ENCODE measurements at places on chromosomes 2 and 18.

DNA sequence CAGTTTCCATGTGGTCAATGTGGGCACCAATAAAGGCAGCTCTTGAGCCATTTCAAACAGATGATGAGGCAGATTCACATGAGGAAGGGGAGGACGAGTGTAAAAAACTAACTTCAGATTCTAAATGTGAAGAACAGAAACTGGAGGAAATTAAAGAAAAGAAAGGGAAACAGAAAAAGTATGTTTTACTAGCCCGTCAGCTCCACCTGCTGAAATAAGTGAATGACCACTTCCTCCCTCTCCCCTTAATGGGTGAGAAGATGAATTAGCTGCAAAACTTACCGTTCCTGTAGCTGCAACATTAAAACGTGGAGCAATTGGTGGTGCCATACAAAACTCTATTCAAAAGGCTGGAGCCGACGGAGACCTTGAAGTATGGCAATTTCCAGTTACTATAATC is 203.5 kb downstream of the UXS1 start:
- no peak for DNase-seq

GRCh38 chr2:67649331-67650261 is 252.5 kb downstream of the ETAA1 start:
- no peak for DNase-seq

- DNase-seq = peak; percentile 29
These were observed 4.3 kb downstream of the REL start for GRCh38 chr2:60885683-60886082.

GRCh38 chr18:57223144-57223870 is 76.4 kb downstream of the BOD1L2 start:
- DNase-seq = no peak

DNA sequence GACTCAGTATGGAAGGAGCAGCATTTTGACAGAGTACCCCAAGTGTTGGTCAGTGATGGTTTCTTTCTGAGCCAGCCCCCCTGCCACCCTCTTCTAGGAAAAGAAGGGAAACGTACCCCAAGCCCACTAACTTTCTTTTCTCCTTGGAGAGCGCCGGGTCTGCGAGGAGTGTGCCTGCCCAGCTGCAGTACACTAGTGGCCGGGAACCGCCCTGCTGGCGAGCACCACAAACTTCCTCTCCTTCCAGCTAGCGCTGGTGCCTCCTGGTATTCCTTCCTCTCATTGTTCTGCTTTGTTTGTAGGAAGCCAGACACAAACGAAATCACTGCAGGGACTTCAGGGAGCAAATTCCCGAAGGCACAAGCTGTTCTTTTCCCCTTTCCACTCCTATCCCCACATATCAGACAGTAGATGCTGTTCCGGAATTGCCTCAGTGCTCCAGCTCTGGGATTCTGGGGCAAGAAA is 1.8 kb downstream of the CCDC85A start:
- DNase-seq = no peak

GRCh38 chr2:68110102-68110501 is 47.3 kb upstream of the C1D start:
- no peak for DNase-seq

GRCh38 chr2:216757532-216757931 is 62.2 kb upstream of the IGFBP5 start:
- DNase-seq = no peak

DNA sequence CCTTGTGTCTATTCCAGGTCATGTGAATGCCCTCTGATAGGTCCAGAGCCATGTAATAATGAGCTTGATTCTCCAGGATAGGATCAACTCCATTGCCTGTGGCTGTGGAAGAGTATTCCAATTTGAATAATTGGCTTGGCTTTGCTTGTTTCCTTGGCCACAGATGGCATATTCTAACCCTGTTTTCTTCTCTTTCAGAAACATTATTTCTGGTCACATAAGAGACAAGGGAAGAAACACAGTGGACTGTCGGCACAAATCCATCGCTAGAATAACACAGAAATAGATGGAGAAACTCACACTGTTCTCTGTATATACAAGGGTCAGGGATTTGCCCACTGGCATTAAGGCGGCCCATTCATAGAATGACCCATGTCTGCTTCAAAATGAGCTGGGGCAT is 278.4 kb upstream of the CCDC68 start:
- DNase-seq = no peak

GRCh38 chr18:3468066-3468705 is 18.2 kb downstream of the TGIF1 start:
- no peak for DNase-seq

DNA sequence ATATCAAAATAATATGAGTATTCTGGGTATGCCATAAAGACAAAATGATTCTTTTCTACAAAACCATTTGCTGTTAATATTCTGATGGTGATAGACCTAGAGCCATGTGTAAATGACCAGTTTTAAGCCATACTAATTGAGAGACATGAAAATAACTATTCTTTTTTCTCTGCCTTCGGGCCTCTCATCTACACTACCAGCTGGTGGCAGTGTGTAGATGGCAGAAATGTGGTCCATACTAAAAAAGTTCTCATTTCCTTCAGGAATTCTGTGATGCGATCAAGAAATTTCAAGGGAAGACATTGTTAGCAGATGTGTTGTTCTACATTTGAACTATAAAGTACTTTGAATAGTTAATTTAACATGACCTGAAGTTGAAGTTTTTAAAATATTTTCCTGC is 485.2 kb downstream of the TRIB2 start:
- no peak for DNase-seq

DNA sequence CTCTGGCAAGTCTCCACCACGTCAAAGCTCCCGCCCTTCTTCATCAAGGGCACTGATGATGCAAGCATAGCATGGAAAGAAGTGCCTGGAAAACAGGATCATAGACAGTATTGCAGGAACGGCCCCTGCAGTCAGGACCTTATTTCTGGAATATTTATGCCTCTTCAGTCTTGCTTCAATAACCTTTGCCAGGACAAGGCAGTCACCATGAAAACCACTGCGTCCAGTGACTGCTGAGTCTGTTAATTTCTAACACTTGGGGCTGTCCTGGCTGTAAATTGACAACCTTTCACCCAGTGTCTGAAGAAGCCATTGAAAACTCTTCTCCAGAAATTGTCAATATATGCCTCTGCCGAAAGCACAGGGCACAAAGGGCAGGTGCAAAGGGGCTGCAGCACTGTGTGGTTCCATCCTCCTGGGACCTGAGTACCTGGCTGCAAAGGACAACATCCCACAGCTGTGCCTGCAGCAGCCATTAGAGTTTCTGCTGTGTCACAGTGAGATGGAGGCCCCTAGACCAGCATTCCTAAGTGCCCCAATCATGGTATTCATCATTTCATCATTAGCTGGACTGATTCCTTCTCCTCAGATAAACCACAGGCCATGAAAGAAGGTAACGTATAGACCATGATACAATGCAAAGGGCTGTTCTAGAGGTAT is 819.6 kb downstream of the RNF144A start:
- no peak for DNase-seq

DNA sequence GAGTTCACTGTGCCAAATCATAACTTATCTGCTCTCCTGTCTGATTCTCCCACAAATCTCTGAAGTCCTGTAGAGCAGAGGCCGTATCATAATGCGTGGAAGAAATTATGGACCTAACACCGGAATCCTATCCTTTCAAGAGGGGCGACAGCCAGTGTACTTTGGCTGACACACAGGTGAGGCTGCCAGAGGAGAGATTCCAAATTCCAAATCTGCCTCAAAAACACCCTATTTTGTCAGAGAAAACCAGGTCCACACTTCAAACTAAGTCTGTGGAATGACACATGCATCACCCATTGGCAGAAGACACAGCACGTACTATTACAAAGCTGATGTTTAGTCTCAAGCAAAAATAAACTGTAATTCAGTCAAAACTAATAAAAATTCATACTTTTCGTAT is 139.2 kb upstream of the PID1 start:
- no peak for DNase-seq

DNA sequence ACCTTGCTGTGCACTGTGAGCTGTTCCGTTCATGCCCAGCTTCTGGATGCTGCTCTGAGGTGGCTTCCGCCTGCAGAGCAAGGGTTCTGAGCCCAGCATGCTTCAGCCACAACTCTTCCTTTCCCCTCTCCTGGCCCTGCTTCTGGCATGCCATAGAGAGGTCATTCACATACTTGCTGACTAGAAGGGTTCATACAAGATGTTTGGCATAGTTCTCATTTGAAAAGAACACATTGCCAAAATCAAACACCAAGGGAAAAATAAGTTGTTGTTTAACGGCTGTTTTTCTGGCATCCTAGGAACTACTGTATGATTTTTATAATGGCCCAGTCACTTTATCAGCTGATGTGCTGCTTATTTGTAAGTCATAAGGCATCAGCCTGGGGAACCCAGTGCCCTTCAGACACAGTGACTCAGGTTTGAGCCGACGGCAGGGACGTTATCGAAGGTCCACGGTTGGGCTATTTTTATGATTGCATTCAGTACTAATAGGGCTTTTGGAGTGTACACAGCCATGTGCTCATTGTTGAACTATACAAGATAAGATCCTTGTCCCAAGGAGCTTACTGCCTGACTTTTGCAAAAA is 53.9 kb upstream of the CTAGE1 start:
- DNase-seq = no peak

GRCh38 chr2:238887616-238888015 is 39.7 kb downstream of the TWIST2 start:
- no peak for DNase-seq

DNA sequence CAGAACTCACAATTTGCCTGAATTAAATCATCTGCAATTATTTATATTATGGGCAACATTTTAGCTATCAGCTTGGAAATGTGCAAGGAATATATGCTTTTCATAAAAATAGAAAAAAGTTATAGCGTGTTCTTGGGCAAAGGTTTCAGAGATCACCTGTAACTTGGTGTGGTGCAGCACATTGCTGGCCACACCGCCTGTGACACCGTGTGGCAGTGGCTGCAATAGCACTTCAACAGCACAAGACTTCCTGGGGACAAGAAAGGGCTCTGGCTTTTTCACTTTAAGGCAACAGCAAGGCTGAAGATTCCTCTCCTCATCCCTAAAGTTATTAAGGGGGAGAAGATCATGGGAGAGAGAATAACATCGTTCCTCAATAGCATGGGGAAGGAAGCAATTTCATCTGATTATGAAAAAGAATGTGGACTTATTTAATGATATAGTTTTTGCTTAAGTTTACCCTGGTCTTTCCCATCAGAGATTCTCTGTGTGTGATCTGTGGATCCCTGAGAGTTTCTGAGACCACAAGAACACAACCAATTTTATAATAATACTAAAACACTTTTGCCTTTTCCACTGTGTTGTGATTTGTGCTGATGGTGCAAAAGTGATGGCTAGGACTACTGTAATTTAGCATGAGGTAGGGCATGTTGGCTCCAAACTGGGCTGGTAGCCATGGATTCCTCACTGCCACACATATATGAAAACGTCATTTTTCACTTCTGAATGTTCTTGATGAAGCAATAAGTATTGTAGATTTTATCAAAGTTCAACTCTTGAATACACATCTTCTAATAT is 15.0 kb upstream of the SERPINB3 start:
- DNase-seq = no peak

DNA sequence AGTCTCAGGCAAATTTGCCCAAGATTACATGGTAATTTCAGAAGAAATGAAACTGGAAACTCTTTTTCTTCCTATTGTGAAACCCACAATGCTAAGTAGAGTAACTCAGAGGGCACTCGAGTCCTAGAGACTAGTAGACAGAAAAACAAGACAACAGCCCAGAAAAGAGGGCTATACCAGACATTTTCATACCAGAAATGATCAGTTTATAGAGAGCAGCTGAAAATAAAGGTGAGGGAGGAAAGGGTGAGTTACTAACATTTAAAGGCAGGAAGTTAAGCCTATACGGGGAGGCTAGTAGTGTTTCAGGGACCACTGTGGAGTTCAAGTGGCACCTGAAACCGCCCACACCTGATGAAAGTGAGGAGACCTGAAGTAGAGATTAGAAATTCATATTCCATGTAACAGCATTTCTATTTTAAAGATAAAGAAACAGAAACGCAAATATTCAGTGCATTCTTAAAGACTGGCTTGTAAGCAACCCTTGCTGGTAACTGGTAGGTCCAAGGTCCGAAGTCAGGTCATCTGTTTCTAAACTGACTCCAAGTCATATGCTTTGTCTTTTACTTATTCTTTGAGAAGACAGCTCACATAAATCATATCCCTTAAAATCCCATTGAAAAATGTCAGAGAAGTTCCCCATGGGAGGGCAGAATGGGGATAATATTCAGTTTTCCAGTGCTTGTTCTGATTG is 145.1 kb upstream of the ITGB6 start:
- DNase-seq = peak; percentile 53

All from activated CD4-positive, alpha-beta T cell treated with anti-CD3 and anti-CD28 coated beads, Interleukin-10, Interleukin-2, amounts not matched to agents 100 ng/mL and 50 ng/mL, durations not matched to agents 16 hours and 8 hours (primary cell).